ENCODE measurements at places on chromosomes 5 and 9.

DNA sequence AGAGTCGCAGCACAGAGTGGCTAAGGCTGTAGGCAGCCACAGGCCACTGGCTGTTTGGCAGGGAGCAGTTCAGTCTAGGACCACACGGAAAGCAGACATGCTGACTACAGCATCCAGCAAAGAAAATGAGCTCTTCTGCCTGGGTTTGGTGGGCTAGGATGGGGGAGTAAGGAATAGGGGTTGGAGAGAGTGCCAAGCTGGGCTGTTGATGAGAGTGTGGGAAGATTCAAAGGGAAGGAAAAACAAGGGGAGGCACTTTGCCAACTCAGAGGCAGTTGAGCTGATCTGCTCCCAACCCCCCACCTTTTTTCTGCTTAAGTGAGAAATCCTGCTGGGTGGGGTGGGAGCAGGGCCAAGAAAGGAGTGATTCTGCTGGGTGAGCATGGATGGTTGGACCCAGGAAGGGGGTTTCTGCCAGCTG is 35.9 kb downstream of the SVEP1 start:
- no peaks in the 10 kb centered on the region for H3K27me3 ChIP-seq
- H3K4me1 ChIP-seq = no peaks in the 10 kb centered on the region
- no peak overlapping the region for H3K4me3 ChIP-seq
- no peaks in the 10 kb centered on the region for H3K36me3 ChIP-seq
- H3K27ac ChIP-seq = no peak overlapping the region

DNA sequence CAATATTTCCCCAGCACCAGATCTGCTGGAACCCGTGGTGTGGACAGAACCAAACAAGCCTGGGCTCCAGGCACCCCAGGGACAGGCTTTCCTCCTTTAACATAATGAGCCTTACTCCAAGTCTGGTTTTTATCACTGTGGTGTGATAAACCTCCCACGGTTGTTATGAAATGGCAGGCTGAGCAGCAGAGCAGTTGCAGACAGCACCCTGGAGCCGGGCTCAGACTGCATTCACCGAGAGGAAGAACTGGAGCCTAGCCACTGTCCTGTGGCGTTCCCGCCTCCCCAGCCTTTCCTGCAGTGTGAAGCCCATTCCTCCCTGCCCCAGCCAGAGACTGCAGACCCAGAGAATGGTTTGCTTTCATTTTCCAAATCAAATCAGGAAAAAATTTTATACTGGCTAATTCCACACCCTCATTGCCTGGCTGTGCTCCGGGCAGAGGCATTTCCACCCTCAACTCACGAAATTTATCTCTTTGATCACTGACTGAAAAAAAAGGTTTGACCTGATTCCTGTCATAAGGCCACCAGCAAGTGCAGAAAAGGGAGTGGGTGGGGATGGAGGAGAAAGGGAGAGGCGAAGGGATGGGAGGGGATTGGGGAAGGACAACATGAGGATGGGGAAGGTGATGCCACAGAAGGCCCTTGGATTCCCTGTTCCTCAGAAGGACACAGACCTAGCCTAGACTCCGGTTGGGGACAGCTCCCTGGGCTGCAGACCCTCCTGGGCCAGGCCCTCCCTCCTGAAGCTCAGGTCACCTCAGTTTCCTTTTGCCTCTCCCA is 18.9 kb downstream of the IPPK start:
- peaks cover 52% of the 10 kb centered on the region for H3K36me3 ChIP-seq
- no peak for DNase-seq
- H3K27ac ChIP-seq = no peak overlapping the region
- no peak overlapping the region for H3K4me3 ChIP-seq
- H3K4me1 ChIP-seq = no peaks in the 10 kb centered on the region
- no peaks in the 10 kb centered on the region for H3K27me3 ChIP-seq

- peaks cover 6% of the 10 kb centered on the region for H3K4me1 ChIP-seq
- H3K36me3 ChIP-seq = no peaks in the 10 kb centered on the region
- DNase-seq = no peak
- H3K27me3 ChIP-seq = peaks cover 41% of the 10 kb centered on the region
- peak within 1 kb of the TSS; percentile 58 for H3K4me3 ChIP-seq
Observed at GRCh38 chr5:6448622-6449464, at the start of gene UBE2QL1. Gene UBE2QL1, plus strand, starts transcription at chr5:6448859. Its CDS starts 35 bp downstream, at chr5:6448894.

DNA sequence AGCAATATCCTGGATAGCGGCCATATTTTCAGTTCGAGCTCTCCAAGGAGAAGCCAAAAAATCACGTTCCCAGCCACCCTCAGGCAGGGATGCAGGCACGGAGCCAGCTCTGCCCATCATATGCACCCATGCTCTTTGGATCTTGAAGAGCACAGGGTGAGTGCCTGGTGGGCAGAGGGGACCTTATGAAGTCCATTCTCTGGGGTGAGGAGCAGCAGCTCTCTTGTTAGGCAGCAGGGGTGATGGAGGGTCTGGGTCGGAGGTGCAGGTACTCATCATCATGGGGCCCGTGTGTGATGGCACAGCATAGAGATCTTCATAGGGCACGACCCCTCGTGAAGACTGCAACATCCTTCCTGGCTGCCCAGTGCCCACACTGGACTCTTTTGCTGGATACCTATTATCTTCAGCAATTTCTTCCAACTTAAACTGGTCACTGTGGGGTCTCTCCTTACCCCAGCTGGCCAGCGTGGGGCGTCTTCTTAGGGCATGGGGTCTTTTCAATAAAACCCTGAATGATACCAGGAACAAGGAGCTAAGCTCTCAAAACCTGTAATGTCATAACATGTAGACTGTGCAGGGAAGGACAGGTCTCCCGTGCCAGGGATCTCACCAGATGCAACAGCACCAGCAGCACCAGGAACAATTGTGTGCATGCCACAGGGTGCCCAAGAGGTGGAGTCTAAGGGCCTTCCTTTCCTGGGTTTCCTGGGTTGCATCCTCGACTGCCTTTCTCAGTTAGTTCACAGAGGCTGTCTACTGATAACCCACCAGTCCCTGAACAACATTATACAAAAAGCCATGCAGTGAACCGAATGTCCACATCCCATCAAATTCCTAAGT is 165.0 kb downstream of the TENT4A start:
- peaks cover 12% of the 10 kb centered on the region for H3K27me3 ChIP-seq
- no peak for DNase-seq
- no peaks in the 10 kb centered on the region for H3K36me3 ChIP-seq
- H3K27ac ChIP-seq = no peak overlapping the region

- no peak for DNase-seq
- H3K4me1 ChIP-seq = no peaks in the 10 kb centered on the region
- no peak overlapping the region for H3K27ac ChIP-seq
- H3K36me3 ChIP-seq = no peaks in the 10 kb centered on the region
- no peak overlapping the region for H3K4me3 ChIP-seq
- no peaks in the 10 kb centered on the region for H3K27me3 ChIP-seq
Observed at GRCh38 chr9:106032978-106033377, 338.6 kb downstream of the TMEM38B start.

DNA sequence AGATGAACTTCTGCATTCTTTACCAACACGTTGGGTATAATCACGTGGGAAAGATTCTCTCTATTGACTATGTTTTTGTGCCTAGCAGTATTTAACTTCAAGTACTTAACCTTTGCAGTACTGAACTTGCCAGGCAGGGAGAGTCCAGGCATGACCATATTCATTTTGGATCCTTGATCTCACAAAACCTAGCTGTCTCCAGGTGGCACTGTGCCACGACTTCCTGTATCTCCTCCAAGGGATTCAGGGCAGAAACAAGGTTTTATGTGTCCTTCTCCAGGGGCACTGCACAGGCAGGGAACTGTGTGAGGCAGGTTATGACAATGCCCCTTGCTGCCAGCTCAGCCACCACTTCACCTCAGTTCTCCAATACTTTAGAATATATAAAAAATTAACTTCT is 11.7 kb upstream of the IFNA5 start:
- no peaks in the 10 kb centered on the region for H3K4me1 ChIP-seq
- DNase-seq = no peak
- peaks cover 5% of the 10 kb centered on the region for H3K27me3 ChIP-seq
- H3K4me3 ChIP-seq = no peak overlapping the region

DNA sequence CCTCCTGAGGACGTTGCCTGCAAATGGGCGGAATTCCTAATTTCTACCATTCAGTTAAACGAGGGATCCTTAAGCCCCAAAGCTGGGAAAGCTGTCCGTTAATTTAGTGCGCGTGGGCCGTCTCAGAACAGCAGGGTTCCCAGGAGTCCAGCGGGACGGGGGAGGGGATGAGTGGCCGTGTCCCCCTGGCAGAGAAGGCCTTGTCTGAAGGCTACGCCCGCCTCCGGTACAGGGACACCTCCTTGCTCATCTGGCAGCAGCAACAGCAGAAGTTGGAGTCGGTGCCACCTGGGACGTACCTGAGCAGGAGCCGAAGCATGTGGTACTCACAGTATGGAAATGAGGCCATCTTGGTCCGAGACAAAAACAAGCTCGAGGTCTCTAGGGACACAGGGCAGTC is 1.3 kb downstream of the BRD3OS start:
- no peak overlapping the region for H3K27ac ChIP-seq
- H3K36me3 ChIP-seq = peaks cover 10% of the 10 kb centered on the region
- no peaks in the 10 kb centered on the region for H3K27me3 ChIP-seq
- H3K4me1 ChIP-seq = peaks cover 10% of the 10 kb centered on the region
- no peak for DNase-seq

- H3K36me3 ChIP-seq = no peaks in the 10 kb centered on the region
- DNase-seq = no peak
- H3K27ac ChIP-seq = no peak overlapping the region
- no peaks in the 10 kb centered on the region for H3K4me1 ChIP-seq
- H3K4me3 ChIP-seq = no peak overlapping the region
Observed at GRCh38 chr5:168086104-168086610, 205.3 kb upstream of the WWC1 start.

DNA sequence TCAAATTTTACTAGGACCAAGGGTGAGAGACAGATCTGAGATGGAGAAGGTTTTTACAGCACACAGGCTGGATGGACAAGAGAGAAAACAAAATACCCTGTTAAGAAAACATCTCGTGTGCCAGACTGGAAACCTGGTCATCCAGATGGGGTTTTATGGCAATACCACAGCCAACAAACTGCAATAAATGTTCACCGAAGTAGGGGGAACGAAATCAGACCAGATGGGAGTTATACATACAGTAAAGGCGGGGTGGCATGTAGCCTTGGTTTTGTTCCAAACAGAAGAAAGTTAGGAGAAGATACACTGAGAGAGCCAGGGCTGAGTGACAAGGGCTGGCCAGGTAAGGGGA is 63.3 kb downstream of the DCP2 start:
- H3K4me3 ChIP-seq = no peak overlapping the region
- H3K4me1 ChIP-seq = peaks cover 9% of the 10 kb centered on the region

DNA sequence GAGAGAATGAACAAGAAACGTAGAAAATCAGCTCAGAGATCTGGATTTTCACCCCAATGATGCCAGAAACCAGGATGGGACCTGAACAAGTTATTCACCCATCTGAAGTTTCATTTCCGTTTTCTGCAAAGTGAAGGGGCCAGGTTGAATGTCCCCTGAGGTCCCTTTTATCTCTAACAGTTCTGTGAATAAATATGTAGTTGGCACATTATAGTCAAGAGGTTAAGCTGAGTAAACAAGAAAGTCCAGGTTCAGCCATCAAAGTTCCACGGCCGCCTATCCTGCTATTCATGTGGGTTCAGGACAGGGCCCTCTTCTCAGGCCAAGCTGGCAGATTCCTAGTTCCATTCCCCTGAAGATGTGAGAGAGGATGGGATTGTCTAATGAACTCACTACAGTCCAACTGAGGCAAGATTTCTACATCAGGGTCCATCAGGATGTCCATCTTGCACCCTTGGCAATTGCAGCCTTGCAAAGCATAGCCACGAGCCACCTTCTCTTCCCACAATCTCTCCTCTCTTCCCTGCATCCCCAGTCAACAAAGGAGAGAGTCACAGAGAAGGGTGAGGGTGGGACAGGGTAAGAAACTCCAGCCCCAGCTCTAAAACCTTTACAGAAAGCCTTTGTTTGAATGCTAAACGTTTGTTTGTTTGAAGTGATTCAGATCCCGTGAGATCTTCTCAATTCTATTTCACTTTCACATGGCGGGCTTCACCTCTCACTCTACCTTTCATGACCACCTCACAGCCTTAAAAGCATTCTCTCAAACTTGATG is 311.0 kb downstream of the SLIT3 start:
- H3K27me3 ChIP-seq = peaks cover 53% of the 10 kb centered on the region
- DNase-seq = no peak
- H3K4me1 ChIP-seq = peaks cover 3% of the 10 kb centered on the region
- H3K27ac ChIP-seq = no peak overlapping the region
- no peaks in the 10 kb centered on the region for H3K36me3 ChIP-seq
- no peak overlapping the region for H3K4me3 ChIP-seq

- peaks cover 11% of the 10 kb centered on the region for H3K36me3 ChIP-seq
- no peak overlapping the region for H3K4me3 ChIP-seq
- peaks cover 39% of the 10 kb centered on the region for H3K4me1 ChIP-seq
- H3K27me3 ChIP-seq = no peaks in the 10 kb centered on the region
Observed at GRCh38 chr5:32279223-32279622, 33.5 kb downstream of the MTMR12 start.

- no peaks in the 10 kb centered on the region for H3K36me3 ChIP-seq
- H3K27me3 ChIP-seq = peaks cover 9% of the 10 kb centered on the region
- DNase-seq = no peak
- no peaks in the 10 kb centered on the region for H3K4me1 ChIP-seq
- H3K4me3 ChIP-seq = no peak overlapping the region
Observed at GRCh38 chr9:1647776-1648175, 367.4 kb upstream of the SMARCA2 start.

DNA sequence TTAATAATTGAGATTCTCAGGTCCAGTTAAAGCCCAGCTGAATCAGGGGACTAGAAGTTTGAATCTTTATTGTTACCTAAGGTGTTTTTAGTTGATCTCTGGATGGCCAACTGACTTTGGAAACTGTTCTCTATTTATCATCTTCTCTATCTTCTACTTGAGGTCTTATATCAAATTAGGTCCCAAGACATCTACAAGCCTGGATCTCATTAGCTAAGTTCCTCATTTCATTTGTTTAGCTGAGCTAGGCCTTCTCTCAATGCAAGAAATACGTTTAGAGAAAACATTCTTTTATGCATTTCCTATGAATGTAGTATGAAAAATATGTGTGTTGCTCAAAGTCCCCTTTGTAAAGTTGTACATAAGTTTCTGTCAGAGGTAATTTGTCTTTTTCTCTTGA is 196.6 kb downstream of the PTTG1 start:
- H3K36me3 ChIP-seq = peaks cover 4% of the 10 kb centered on the region
- H3K4me1 ChIP-seq = no peaks in the 10 kb centered on the region
- no peak overlapping the region for H3K4me3 ChIP-seq
- no peak for DNase-seq
- no peak overlapping the region for H3K27ac ChIP-seq

DNA sequence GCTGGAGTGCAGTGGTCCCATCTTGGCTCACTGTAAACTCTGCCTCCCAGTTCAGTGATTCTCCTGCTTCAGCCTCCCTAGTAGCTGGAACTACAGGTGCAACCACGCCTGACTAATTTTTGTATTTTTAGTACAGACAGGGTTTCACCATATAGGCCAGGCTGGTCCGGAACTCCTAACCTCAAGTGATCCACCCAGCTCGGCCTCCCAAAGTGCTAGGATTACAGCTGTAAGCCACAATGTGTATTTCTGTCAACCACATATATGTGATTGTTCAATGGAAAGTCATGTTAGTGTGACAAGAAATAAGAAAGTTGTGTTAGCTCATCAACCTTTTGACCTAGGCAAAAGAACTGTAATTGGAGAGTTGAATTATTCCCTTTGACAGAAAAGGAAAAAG is 677.1 kb upstream of the CHD1 start:
- no peaks in the 10 kb centered on the region for H3K27me3 ChIP-seq
- no peak overlapping the region for H3K4me3 ChIP-seq
- no peaks in the 10 kb centered on the region for H3K36me3 ChIP-seq
- H3K27ac ChIP-seq = no peak overlapping the region
- DNase-seq = no peak
- H3K4me1 ChIP-seq = no peaks in the 10 kb centered on the region
